ENCODE measurements at places on chromosomes 3 and 15.

DNA sequence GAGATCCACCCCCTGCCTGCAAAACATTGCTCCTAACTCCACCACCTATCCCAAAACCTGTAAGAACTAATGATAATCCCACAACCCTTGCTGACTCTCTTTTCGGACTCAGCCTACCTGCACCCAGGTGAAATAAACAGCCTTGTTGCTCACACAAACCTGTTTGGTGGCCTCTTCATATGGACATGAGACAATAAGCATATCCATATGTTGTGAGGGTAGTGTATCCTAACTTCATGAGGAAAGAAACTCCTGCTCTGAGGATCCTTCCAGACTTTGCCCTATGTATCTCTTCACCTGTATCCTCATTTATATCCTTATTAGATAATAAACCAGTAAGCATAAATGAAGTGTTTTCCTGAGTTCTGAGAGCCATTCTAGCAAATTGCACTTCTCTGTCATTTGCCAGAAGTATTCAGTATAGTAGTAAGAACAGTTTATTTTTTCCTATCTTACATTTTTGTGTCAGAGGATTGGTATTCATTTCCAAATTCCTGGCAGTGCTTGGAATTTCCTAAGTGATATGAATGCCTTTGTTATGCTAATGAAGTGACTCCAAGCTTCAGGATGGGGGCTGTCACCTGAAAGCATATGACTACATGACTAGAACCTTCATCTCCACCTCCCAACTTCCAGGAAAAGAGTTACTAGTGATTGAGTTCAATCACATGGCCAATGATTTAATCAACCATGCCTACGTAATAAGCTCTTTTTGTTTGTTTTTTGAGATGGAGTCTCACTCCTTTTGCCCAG lies 30.2 kb downstream of the TTBK2 start:
- no peak for DNase-seq

DNA sequence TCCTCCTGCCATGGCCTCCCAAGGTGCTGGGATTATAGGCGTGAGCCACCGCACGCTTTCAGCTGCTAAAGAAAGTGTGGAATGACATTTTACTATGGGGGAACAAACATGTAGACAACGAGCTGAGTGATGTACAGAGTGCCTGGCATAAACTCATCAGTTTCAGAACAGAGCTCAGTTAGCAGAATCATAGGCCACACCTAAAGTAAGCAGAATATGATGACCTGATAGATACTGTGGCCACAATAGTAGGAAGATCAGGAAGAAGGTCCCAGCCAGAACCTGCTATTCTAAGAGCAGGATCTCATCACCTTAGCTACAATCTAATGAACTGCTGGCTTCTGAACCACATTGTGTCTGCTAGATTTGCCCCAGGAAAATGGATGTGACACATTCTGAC lies 158.3 kb downstream of the TPRG1 start:
- DNase-seq: no peak

DNA sequence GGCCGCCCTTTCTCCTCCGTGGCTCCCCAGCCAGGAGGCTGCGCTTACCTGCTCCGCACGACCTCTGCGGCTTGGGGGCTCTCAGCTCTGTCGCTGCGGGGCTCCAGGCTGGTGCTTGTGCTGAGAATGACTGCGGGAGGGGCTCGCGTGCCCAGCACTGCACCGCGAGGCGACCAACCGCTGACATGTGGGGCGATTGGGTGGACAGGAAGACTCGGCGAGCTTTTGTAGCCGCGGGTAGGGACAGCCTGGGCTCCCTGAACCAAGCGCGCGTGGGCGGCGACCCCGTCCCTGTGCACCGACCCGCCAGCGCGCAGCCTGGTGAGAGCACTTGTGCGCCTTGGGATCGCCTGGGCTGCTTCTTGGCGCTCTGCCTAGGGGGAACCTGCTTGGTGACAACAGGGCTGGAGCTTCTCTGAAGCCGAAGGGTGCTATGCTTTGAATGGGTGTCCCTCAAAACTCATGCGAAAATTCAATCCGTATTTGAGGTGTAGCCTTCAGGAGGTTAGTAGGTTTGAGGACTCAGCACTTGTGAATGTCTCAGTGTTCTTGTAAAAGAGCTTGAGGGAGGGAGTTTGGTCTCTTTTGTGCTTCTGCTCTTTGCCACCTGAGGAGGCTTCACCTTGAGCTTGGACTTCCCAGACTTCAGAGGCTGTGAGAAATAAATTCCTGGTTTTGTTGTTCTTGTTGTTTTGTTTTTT lies 50.4 kb downstream of the IL12A start:
- no peak for DNase-seq

GRCh38 chr3:88828466-88828865 lies 279.0 kb upstream of the EPHA3 start:
- DNase-seq: no peak

DNA sequence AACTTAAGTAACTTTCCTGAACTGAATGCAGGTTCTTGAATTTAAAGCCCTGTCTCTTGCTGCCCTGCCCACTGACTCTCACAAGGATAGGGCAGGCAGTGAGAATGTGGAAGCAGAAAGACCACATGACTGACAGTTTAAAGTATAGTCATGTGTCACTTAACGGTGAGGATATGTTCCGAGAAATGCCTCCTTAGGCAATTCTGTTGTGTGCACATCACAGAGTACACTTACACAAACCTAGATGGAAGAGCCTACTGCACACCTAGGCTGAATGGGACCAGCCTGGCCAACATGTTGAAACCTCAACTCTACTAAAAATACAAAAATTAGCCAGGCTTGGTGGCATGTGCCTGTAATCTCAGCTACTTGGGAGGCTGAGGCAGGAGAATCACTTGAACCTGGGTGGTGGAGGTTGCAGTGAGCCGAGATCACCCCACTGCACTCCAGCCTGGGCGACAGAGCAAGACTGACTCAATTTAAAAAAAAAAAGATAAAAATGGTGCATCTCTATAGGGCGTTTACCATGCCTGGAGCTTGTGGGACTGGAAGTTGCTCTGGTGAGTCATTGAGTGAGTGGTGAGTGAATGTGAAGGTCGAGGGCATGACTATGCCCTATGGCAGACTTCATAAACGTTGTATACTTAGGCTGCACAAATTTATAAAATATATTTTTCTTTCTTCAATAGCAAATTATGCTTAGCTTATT lies 18.9 kb upstream of the COPG1 start:
- no peak for DNase-seq
